ENCODE measurements at places on chromosomes 11 and 22.

DNA sequence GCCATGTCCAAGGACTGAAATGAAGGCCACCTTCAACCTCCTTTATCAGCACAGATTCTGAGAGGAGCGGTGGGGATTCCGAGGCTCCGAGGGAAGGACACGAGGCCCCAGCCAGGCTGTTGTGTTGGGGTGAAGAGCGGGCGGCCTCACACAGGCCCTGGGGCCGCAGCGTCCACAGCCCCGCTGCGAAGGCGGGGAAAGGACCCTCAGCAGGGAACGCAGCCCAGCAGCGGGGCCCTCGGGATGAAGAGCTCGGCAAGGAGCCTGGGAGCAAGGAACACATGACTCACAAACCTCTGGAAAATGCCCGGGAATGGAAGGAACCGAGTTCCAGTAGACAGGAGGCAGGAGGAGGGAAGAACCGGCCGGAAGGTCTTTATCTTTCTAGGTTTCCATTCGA lies 227.2 kb downstream of the BRD1 start:
- DNase-seq: no peak

GRCh38 chr11:111714522-111714921 lies 51.7 kb downstream of the PPP2R1B start:
- no peak for DNase-seq

- DNase-seq: no peak
Measured at GRCh38 chr11:79273781-79274180, 167.0 kb downstream of the TENM4 start.

- no peak for DNase-seq
Measured at GRCh38 chr11:102653744-102654291, 28.7 kb upstream of the MMP20 start.

DNA sequence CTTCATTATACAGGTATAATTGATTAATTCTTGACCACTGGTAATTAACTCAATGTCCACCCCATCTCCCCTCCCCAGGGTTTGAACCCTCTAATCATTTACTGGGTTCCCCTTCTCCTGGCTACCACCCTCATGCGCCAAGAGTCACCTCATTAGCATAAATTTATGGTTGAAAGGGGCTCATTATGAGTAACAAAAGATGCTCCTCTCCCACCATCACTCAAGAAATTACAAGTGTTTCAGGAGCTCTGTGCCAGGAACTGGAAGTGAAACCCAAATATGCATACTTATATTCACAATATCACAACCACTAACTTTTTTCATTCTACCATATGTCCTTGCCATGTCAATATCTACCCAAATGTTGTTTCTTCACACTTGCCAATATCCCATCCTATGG lies 7.8 kb upstream of the STIP1 start:
- no peak for DNase-seq

GRCh38 chr11:76185931-76186401 lies 20.3 kb downstream of the WNT11 start:
- no peak for DNase-seq
